ENCODE measurements at places on chromosomes 12 and 14. TPM values are rescaled to one million over a fixed set of nuclear protein-coding genes. Genes with fewer than 3 reads are reported as not detected.

DNA sequence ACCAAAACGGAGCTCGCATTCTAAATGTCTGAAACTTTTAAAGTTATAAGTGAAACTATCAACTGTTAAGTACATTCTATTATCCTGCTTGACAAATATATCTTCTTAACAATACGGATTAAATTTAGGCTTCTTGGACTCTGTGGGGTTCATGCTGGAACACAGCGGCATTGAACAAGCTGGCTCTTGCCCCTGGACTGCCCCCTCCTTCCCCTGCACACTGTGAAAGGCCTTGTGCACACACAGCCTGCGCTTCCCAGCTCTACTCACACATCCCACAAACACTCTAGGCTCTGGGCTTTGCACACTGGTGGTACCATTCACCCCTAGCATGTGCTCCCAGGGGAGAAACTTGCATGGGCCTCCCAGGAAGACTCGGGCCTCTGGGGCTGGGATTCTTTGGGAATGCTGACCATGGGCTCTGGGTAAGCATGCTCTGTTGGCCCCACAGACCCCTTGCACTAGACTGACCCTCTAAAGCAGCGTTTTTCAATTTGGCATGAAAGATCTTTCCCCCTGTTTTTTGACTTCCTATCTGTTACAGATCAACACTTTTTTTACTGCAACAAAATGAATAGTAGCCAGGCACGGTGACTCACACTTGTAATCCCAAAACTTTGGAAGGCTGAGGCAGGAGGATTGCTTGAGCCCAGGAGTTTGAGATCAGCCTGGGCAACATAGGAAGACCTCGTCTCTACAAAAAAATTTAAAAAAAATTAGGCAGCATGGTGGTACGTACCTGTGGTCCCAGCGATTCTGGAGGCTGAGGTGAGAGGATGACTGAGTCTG lies 96.2 kb upstream of the CPM start:
- no peak for ATAC-seq

DNA sequence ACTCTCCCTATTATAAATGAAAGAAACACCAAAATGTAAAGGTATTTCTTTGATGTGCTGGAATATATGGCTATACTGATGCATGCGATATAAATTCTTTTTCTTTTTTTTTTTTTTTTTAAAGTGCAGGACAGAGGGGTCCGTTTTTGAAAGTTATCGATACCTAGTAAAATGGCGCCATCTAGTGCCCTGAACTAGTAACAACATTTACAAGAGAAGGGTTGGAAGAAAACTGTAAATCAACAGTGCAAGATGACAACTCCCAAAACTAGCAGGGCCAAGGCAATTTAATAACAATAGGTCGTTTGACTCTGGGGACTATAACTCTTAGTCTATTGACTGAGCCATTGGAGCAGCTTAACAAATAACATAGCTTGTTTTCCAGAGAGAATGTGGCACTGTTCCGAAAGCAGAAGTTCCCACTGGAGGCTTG lies 137.7 kb downstream of the SPTSSA start:
- no peak for ATAC-seq

WNT1 gene
- not detected for total RNA-seq

STON2 gene
- total RNA-seq, result 0.64 TPM

AMN gene
- 2.3 TPM for total RNA-seq

DNA sequence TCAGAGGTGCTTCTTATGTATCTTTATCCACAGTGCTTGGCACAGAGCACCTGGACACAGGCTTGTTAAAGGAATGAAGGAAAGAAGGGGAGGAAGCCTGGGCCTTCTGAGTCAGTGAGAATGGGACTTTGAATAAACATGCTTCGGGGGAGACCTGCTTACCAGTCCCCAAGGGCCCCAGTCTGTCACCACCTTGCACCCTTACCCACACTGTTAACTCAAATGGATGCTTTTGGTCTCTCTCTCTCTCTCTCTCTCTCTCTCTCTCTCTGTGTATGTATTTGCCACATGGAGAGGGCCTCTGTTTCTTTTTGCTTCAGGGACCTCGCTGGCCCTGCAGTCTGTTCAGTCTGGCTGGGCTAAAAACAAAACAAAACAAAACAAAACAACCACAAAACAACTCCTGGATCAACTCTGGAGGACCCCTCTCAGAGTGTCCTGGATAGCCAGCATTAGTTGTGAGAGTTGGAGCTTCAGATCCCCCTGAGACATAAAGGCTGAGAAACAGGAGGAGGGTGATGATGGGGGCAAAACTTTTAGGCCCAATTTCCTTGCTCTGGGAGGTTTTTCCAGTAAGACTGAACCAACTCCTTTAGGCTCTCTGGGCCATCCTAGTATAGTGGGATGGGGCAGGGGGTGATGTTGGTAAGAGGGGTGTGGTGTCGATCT lies 1.9 kb downstream of the KIF5A start:
- ATAC-seq, result no peak

Data from activated T-helper 17 cell treated with anti-CD3 and anti-CD28 coated beads, Interleukin-2, amount 50 U/mL, for 72 hours (primary cell).